ENCODE measurements at places on chromosomes 12 and 14. TPM values are rescaled to one million over a fixed set of nuclear protein-coding genes. Genes with fewer than 3 reads are reported as not detected.

GRCh38 chr12:57637364-57637763 lies 4.4 kb upstream of the B4GALNT1 start:
- no peak for DNase-seq

Gene RNFT2
- total RNA-seq = 79.9 TPM

GRCh38 chr12:25590011-25590721 lies 37.1 kb upstream of the LMNTD1 start:
- DNase-seq = no peak

Gene RIPK3
- total RNA-seq = not detected

Gene BRI3BP
- 19.0 TPM for total RNA-seq

Gene AQP2
- total RNA-seq = not detected

Gene LPCAT3
- total RNA-seq = 29.7 TPM

DNA sequence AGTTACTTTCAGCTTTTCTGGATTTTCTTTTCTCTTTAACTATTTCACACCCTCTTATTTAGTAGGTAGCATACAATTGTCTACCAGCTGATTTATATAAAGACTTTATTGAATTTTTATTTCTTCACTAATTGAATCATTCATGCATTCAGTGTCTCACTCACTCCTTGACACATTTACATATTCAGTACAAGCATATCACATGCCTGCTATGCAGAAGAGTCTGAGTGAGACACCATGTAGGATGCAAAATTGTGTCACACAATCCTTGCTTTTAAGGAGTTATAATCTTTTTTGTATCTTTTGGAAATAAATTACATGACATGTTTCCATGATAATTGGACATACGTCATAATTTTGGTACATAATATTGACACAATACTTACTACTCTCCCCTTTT lies 83.0 kb downstream of the AKAP6 start:
- no peak for DNase-seq

GRCh38 chr14:95402578-95402977 lies 82.9 kb upstream of the CLMN start:
- DNase-seq = no peak

DNA sequence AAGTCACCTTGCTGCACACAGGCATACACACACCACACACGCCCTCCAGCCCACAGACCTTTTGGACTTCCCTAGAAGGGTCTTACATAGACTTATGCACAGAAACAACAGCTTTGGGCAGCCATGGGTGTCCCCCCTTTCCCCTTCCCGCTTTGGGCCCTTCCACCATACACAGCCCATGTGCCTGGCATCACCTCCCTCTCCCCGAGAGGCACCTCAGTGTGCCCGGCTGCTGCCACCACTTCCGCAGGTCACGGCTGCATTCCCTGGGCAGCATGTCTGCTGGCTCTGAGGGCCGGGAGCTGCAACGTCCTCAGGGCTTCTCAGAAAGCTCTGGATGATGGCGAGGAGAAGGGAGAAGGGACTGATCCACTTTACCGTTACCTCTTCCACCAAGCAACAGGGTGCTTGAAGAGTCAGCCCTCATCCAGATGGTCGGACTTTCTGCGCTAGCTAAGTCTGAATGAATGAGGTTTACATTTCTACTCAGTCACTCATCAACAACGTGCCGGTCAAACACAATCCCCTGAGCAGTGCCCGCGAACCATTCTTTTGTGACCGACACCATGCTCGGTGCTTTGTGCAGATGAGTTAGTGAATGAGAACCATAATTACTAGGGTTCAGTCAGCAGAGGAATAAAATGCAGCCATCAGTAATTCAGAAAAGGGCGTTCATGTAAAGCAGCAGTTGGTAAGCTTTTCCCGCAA lies 72.2 kb upstream of the BCL11B start:
- DNase-seq = no peak

Gene DLK1
- 4.4 TPM for total RNA-seq

- no peak for DNase-seq
These were observed 128.6 kb upstream of the PARP11 start for GRCh38 chr12:4001841-4002240.

DNA sequence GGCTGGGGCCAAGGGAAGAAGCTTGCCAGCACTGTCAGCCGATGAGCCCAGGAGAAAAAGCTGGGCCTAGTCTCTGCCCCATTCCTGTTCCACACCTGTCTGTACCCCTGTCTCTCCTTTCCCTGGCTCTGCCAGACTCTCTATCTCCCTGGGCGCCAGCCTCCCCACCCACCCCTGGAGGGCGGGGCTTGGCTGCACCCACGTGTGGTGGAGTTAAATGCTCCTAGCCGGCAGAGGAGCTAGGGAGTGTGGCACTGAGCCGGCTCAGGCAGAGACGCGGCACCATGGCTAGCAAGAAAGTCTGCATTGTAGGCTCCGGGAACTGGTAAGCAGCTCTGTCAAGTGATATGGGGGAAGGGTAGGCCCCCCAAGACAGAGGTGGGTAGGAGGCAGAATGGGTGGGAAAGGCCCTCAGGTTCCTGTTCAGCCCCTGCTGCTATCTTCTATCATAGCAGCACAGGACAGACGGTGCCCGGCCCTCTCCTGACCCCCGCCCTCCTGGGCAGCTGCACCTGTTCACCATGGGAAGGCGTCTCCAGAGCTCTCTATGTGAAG lies at the start of gene GPD1:
Gene GPD1 (plus strand): TSS at position 242 of the 555 bp plus-strand sequence. CDS start 43 bp downstream, at position 285.
- no peak for DNase-seq

DNA sequence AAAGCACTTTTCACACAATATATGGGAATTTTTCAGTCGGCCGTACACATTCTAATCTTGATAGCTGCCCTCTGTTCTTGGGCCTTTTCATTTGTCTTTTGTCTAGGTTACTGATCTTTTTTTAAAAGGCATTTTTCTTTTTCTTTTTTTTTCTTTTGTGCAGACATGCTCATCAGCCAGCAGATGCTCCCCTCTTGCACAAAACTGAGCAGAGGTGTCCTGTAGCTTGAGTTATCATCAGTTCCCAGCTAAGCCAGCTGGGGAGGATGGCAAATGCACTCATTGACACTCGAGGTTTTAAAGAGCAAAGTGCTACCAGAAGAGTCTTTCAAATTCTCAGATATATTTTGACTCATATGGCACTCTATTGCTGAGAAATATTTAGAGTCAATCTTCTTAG lies 913.9 kb upstream of the SEL1L start:
- DNase-seq = no peak

DNA sequence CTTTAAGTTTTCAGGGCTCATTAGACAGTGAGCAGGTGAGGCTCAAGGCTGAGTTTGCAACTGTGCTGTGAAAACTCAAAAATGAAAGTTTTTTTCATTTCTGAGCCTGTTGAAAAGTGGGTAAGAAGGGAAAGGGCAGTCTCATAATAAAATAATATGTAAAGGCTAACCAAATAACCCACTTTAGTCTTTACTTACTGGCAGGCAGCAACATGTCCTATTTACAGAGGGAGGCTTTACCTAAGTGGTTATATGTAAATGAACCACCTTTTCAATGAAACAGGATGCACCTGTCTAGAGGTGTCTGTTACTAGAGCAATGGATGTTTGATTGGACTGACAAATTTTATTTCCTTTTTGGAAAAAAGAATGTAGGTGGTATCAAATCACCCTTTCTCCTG lies 158.0 kb downstream of the ETV6 start:
- DNase-seq = no peak

Gene ADAMTS20
- total RNA-seq = 2.0 TPM

GRCh38 chr12:48013287-48013686 lies 9.0 kb upstream of the COL2A1 start:
- no peak for DNase-seq

Gene FAIM2
- total RNA-seq = 0.73 TPM

Measured in neural crest cell (in vitro differentiated cells).